ENCODE measurements at places on chromosomes 7 and 10.

- DNase-seq: no peak
Measured at GRCh38 chr10:86136934-86137333, 229.7 kb downstream of the GRID1 start.

GRCh38 chr7:134108802-134109201 is 18.3 kb upstream of the LRGUK start:
- no peak for DNase-seq

DNA sequence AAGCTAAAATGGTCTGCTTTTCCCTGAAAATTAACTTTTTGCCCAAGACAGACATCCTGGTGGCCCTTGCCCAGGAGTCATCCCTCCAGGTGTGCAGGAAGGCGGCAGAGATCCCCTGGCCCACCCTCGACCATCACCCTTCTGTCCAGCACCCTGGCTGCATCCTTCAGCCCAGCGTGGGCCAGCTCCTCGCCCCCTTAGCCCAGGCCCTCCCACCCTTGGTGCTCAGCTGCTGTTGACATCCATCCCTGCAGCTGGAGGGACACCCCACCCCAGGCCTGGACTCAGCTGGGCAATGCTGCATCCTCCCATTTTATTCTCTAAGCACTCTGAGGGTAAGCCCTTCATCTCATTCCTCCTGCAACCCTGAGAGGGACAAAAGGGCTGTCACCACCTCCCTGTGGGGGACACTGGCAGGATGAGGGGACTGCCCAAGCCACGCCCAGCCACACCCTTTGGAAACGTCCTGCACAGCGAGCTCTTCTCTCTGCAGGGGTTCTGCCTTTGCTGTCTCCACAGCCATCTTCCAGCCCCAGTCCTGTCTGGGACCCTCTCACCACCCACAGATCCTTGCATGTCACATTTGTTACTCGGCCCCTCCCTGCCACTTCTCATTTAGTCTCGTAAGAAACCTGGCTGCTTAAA is 30.7 kb downstream of the EN2 start:
- no peak for DNase-seq

DNA sequence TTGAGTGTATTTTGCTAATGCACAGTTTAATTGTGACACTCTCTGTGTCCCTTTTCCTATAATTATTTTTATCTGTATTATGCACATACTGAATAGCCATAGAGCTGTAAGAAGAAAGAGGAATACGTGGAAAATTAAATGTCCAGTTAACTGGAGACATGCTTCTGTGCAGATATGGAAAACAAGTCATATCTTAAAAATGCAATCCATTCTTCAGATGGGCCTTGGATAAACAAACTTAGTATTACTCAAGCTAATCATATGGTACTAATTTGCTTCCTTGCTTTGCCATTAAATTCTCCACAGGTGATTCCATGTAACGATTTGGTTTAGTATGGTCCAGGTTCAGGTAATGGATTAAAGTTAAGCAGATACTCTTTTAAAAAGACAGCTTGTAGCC is 201.2 kb upstream of the CELF2 start:
- no peak for DNase-seq

DNA sequence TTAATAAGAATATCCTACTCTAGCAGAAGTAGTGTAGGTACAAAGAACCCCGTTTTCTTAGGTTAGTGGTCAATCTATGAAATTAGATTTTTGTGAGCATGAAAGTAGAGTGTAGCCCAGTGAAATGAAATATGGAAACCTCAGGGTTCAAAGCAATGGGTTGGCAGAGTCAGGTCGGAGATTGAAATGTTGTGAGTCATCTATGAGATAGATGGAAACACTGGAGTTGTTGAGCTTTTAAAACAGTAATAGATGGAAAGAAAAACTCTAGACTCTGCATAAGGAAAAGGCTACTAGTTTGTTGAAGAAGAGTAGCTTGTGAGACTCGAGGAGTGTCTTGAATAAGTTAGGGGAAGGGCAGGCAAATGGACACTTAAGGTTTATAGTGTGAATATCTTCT is 251.9 kb downstream of the EXOC4 start:
- no peak for DNase-seq

DNA sequence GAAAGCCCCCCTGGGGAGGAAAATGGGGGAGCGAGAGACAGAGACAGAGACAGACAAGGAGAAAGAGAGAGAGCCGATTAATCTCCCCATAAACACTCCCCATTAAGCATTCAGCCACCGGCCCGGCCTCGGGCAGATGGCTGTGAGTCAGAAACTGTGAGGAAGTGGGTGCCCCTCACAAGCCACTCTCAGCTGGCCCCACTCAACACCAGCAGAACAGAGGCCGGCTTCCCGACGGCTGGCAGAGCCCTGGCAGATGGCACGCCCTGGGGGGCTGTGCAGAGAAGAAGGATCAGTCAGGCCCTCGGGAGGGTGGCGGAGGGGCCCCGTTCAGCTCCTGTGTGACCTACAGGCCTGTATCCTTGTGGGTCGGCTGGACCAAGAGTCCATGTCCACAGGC is 41.2 kb downstream of the CAMK2B start:
- no peak for DNase-seq

DNA sequence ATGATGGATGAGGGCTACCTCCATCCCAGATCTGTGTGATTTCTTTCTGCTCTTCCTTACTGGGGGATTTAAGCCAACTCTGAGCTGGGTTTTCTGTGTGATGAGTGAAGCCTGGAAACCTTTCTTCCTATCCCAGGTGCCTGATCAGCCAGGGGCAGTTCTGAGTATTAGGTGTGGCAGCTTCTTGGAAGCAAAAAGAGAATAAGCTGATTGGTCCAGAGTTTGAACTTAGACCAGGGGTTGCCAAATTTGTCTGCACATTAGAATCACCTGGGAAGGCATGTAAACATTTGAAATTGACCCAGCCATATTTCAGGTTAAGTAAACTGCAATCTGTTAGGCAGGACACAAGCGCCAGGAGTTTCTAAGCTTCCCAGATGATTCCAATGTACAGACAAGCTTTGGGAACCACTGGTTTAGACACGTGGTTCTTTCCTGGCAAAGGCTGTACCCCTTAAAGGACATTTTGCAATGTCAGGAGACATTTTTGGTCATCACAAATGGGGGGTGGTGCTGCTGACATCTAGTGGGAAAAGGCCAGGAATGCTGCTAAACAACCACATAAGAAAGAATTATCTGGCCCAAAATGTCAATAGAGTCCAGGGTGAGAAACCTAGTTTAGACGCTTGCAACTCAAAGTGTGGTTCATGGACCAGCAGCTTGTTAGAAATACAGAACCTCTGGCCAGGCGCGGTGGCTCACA is 160.5 kb upstream of the GHITM start:
- no peak for DNase-seq

DNA sequence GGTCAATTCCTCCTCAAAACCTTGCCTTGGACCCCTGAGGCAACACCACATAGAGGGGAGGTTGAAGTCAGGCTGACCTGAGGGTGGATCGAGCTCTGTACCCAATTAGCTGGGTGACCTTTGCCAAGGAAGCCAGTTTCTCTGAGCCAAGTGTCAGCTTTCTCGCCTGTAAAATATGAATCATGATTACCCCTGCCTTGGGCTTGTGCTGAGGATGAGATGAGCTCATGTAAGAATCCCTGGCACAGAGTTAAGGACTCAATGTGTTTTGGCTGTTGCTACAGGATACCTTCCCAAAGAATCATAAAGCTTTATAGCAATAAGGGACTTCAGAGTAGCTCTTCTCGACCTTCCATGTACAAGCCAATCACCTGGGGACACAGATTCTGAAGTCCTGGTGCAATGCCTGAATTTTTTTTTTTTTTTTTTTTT is 43.5 kb upstream of the CACUL1 start:
- no peak for DNase-seq

DNA sequence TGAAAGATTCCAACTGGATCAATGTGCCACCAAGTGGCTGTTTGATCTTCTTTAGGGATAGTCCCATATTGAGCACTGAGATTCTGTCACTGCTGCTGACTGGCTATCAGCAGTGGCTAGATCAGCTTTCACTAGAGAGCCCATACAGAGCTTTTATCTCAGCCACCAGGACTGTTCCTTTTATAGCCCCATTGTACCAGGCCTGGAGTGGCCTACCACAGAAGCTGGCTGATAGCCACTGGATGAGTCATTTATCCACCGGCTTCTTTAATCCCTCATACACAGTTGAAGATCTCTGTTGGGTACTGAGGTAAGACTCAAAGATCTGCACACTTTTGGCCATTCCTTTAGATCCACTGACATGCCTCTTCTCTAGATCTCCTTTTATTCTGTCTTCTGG is 1101.1 kb downstream of the SORCS3 start:
- no peak for DNase-seq

- no peak for DNase-seq
Measured at GRCh38 chr7:77540402-77540822, 3.3 kb downstream of the PTPN12 start.

- no peak for DNase-seq
Measured at GRCh38 chr10:101668566-101668965, 26.4 kb downstream of the FBXW4 start.

DNA sequence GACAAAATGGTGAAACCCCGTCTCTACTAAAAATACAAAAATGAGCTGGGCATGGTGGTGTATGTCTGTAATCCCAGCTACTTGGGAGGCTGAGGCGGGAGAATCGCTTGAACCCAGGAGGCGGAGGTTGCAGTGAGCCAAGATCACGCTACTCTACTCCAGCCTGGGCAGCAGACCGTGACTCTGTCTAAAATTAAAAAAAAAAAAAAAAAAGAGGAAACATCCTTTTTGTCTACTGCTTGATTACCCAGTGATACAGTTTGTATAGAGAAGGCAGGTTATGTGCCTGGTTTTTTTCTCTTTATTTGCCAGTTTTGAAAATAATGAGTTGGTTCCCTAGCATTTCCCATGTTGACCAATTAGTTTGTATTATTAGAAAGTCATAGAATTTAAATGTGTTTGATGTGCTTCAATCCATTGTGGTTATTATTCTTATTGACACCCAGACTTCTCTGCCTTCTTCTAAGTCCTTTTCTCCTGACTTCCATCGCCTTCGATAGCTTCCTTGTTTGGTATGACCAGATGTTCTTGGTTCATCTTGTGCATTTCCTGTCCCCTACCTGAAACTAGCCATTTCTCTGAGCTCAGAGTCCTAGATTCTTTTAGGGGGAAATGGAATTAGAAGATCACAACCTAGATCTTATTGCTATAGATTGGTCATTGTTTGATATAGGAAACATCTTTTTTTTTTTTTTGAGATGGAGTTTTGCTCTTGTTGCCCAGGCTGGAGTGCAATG is 43.2 kb downstream of the VKORC1L1 start:
- DNase-seq: no peak

DNA sequence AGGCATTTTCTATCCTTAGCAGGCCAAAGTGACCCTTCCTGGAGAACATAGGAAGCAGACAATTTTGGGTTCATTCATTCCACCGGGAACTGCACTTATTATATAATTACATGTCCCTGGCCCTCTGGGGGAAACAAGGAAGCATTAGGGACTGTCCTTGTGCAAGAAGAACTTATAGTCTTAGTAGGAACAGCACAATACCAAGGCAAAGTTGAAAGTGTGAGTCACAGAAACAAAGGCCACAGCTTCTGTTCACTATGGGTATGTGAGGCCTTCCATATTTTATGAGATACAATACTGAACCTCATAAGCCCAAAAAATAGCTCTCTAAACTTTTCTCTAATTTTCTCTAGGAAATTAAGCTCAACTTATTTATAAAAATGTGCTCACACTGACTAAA is 18.4 kb upstream of the AKR1B10 start:
- no peak for DNase-seq

- DNase-seq: no peak
Measured at GRCh38 chr10:3271354-3272115, 99.0 kb upstream of the PITRM1 start.

DNA sequence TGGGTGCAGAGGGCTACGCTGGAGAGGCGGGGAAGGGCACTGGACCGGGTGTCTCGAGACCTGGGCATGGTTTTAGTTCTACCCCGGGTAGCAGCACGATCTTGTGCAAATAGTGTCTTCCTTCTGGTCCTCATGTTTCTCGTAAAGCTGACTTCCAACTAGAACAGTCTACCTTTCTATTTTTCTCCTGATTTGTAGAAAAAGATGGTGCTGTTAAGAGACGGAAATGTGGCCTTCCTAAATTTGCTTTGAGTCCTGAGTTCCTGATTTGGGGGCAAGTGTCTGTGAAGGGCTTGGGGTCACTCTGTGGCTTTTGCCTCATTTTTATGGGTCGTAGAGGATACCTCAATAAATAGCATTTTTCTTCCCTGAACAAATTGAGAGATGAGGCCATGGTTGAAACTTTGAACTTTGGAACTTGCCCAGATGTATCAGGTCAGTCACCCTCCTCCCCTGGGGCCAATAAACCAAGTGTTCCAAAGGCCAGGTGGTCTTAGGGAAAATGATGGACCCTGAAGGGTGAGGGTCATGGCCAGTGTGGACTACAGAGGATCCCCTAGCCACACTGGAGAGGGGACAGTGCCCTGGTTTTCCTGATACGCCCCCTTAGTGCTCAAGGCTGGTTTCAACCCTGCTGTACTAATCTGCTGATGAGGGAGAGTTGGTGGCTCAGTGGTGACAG is 45.2 kb downstream of the GRK5 start:
- DNase-seq: no peak

- DNase-seq: no peak
Measured at GRCh38 chr7:106305732-106306131, 20.9 kb upstream of the NAMPT start.

- DNase-seq: no peak
Measured at GRCh38 chr7:114722562-114722961, 199.3 kb upstream of the MDFIC start.

- peak; percentile 55 for DNase-seq
Measured at GRCh38 chr10:10677479-10677878, 340.2 kb upstream of the CELF2 start.

- no peak for DNase-seq
Measured at GRCh38 chr10:12685261-12686058, 316.1 kb downstream of the CCDC3 start.

DNA sequence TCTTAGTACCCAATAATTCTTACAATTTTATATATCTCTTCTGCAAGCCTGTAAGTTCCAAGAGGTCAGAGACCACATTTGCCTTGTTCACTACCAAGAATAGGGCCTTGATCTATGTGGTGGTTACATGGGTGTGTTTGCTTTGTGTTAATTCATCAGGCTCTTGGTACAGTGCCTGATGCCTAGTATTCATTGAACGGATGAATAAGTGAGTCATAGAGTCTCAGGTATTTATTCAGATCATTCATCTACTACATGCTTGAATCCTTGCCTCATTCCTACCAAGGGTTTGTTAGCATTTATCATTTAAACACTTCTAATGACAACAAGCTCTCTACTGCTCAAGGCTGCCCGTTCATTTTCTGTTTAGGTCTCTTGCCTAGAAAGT is 11.3 kb upstream of the SGPL1 start:
- no peak for DNase-seq

GRCh38 chr7:29896685-29897411 is 90.5 kb downstream of the WIPF3 start:
- DNase-seq: no peak

Data from activated CD4-positive, alpha-beta T cell treated with anti-CD3 and anti-CD28 coated beads, Interleukin-2, Interleukin-6, amounts not matched to agents 100 ng/mL and 50 ng/mL, durations not matched to agents 16 hours and 8 hours (primary cell).